ENCODE measurements at places on chromosomes 11 and 22. TPM values are rescaled to one million over a fixed set of nuclear protein-coding genes. Genes with fewer than 3 reads are reported as not detected.

DNA sequence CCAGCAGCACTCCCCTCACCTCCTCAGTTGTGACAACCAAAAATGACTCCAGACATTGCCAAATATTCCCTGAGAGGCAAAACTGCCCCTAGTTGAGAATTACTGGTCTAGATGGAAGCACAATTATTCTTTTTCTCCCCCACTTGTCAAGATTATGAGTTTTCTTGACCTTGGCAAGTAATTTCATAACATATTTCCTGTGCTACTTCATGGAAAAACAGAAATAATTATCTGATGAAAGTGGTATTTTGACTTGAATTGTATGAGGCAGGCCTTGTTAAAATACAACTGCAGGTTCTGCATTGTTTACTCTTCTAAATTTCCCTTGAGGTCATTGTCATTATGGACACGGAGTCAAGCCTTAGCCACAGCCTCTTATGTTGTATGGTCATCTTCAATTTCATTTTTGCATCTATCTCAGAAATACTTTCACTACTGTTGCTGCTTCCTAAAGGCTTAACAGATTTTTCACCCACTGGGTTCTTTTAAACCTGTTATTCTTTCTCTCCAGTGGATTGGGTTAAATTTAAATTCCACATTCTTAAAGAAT, 32.2 kb upstream of the LDLRAD3 start:
- no peak for DNase-seq

DNA sequence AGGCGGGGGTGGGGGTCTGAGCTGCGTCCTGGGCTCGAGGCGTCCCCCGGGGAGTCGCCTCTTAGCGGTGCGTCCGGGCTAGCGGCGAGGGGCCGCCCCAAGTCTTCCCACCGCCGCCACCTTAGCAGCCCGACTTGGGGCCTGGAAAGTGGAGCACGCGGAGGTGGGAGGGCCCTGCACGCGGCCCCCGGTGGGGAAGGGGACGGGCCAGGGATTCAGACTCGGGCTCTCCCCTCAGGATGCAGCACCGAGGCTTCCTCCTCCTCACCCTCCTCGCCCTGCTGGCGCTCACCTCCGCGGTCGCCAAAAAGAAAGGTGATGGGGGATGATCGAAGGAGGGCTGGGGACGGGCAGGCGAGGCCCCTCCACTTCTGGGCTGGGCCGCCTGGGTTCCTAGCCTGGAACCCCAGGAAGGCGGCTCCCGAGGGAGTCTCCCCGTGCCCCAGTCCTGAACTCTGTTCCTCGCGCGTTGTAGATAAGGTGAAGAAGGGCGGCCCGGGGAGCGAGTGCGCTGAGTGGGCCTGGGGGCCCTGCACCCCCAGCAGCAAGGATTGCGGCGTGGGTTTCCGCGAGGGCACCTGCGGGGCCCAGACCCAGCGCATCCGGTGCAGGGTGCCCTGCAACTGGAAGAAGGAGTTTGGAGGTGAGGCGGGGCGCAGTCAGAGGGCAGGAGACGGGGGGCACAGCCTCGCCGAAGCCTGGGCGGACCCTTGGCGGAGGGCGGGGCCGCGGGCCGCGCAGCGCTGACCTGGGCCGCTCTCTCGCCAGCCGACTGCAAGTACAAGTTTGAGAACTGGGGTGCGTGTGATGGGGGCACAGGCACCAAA, 563 bp downstream of the MDK start:
- DNase-seq: peak; percentile 79

GRCh38 chr22:31604137-31604705, 57.8 kb downstream of the PISD start:
- no peak for DNase-seq

Gene MFRP
- 0.02 TPM for polyA plus RNA-seq

DNA sequence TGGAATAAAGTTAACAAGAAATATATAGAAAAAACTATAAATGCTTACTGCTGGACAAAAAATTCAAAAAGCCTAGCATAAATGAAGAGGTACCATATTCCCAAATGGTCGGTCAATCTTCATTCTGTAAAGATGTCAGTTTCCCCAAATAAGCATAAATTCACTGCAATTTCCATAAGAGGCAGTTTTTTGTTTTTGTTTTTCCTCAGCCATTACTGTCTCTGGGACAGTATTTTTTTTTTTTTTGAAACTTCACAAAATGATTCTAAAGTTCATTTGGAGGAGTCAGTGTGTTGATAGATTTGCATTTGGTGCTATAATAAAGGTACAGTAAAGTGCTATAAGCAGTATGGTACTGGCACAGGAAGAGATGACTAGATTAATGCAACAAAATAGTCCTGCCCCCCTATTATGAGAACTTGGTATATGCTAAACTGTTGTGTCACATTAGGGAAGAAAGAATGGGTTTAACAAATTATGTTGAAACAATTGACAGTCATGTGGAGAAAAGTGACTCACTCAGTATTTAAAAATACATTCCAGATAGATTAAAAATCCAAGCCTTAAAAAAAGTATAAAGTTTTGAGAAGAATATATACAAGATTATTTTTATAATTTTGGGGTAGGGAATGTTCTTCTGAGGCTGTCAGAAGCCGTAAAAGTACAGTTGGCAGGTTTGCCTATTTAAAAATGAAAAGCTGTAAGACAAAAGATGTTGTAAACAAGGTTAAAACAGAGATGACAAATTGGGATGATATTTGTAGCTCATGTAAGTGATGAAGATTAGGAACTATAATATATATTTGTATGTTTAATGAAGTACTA, 2.6 kb upstream of the FTH1 start:
- no peak for DNase-seq

Gene CBLIF
- not detected for polyA plus RNA-seq

Gene ADORA2A
- 20.3 TPM for polyA plus RNA-seq

Gene SYT13
- polyA plus RNA-seq: 4.8 TPM

DNA sequence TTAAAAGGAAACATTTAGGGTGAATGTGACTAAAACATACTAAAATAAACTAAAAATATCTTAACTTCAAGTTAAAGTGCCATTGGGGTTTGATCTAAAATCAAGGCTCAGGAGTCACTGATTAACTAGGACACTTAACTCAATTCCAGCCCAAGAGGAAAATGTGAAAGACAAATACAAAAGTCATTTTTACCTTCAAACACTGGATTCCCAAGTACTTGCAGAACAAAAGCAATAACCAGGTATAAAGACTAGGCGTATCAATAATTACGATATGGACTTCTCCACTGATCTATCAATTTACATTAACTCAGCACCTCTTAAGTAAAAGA, 15.6 kb downstream of the ALKBH8 start:
- DNase-seq: no peak

Measured in H1 (cell line).